Osteoblast (primary cell): ENCODE measurements at places on chromosomes 5 and 9.

DNA sequence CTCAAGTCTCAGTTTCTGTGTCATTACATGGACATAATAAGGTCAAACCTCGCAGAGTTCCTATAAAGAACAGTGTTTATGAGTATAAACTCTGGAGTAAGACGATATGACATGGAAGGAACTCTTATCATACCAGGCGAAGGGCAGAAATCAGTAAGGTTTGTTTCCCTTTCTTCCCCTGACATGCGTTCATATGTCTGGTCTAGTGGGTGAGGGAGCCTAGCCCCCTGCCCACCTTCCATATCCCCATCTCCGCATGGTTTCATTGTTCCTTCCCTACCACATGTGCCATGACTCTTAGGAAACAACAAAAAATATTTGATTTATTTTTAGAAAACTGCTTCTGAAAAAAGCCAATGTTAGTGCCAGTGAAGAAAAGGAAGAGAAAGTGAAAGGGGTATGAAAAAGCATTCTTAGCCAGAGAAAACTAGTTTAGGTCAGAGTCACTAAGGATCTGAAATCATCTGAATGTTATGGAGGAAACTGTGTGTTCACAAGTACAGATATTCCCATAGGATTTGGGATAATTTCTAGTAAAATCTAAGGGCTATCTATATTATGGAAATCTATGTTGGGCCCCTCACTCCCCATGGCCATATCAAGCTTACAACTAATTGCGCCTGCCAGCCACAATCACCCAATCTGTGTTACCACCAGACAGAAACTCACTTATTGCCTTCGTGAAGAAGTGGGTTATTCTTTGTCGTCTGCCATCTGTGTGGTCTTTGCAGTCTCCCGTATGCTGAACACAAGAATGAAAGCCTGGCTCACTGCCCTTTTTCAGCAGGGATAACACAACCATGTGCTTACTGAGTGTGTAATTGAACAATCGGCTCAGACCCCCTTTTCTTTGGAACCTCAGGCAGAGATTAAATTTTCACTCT is 19.9 kb upstream of the HMHB1 start:
- no peak for DNase-seq

DNA sequence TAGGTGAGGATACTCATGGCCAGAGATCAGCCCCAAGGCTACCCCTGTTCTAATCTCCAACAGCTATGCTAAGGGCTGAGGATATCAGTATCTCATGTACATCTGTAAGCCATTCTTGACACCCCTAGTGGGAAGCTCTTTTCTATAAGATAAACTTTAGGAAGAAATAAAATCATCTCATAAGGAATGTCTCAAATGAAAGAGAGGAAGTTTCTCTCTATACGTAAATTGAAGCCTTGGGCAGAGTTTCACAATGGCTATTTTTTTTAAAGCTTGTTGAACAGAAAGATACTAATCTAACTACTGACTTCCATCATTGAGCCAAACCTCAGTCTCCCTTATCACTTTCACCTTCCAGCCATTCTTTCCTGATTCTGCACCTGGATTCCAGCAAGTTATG is 405.7 kb downstream of the PRR16 start:
- no peak for DNase-seq

GRCh38 chr9:127574072-127574993 is 37.7 kb upstream of the STXBP1 start:
- DNase-seq = peak; percentile 94

DNA sequence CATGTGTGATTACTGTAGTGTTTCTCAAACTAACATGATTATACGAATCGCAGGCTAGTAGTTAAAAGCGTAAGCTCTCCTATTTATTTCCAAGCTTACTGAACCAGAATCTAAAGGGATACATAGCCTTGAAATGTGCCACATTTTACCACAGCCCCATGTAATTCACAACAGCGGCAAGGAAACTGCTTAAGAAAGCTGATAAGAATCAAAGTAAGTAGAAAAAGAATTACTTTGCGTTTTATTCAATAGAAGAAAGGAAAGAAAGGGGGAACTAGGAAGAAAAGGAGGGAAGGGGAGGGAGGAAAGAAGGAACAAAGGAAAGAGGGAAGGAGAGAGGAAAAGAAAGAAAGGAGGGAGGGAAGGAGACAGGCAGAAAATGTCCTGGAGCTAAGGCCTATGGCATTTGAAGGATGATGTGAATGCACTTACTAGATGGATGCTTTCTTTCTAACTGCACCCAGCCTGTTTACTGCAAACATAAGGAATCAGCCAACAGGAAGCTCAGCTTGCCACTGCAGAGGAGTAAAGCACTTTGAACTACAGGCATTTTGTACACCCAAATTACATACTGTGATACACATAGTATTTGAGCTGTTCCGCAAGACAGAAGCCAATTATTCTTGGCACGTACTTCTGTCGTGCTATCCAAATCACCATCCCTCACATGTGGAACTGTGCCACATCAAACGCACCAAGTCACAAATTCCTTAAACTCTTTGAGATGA is 521.7 kb downstream of the RAB3C start:
- peak; percentile 25 for DNase-seq

GRCh38 chr5:158921441-158922262 is 178.1 kb downstream of the EBF1 start:
- no peak for DNase-seq

GRCh38 chr5:176825234-176825633 is 14.9 kb downstream of the UNC5A start:
- no peak for DNase-seq
